ENCODE measurements at places on chromosomes 2 and 18. TPM values are rescaled to one million over a fixed set of nuclear protein-coding genes. Genes with fewer than 3 reads are reported as not detected.

CEP68 gene
- 6.5 TPM for polyA plus RNA-seq

GRCh38 chr2:157194844-157195243 lies 62.7 kb upstream of the GALNT5 start:
- DNase-seq, result no peak

- DNase-seq, result no peak
Measured at GRCh38 chr18:31657823-31658669, 26.3 kb downstream of the B4GALT6 start.

SF3B6 gene
- 121 TPM for polyA plus RNA-seq

PFN4 gene
- polyA plus RNA-seq, result 2.1 TPM

GRCh38 chr2:30695749-30696148 lies 111.5 kb downstream of the CAPN13 start:
- no peak for DNase-seq

FAM110C gene
- 1.6 TPM for polyA plus RNA-seq

DNA sequence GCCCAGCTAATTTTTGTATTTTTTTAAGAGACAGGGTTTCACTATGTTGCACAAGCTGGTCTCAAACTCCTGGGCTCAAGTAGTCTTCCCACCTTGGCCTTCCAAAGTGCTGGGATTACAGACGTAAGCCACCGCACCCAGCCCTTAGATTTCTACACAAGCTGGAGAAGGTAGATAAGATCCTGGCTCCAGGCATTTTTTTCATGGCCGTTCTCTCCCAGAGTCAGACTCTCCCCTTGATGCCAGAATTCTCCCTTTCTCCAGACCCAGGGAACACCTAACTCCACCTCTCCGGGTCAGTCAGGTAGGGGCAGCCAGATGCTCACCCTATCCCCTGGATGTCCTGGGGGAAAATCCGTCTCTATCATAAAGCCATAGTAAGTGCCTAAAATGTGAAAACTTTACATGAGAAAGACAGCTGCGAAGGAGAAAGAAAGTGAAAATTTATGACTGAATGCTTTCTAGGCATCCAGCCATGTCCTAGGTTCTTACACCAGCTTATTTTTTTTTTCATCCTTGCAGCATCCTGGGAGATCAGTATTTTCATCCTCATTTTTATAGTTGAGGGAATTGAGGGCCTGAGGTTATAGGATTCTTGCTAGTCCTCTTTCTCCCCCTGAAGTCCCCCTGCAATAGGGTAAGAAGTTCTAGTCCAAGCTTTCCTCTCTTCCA lies 16.3 kb downstream of the SIX3 start:
- DNase-seq, result no peak

DNA sequence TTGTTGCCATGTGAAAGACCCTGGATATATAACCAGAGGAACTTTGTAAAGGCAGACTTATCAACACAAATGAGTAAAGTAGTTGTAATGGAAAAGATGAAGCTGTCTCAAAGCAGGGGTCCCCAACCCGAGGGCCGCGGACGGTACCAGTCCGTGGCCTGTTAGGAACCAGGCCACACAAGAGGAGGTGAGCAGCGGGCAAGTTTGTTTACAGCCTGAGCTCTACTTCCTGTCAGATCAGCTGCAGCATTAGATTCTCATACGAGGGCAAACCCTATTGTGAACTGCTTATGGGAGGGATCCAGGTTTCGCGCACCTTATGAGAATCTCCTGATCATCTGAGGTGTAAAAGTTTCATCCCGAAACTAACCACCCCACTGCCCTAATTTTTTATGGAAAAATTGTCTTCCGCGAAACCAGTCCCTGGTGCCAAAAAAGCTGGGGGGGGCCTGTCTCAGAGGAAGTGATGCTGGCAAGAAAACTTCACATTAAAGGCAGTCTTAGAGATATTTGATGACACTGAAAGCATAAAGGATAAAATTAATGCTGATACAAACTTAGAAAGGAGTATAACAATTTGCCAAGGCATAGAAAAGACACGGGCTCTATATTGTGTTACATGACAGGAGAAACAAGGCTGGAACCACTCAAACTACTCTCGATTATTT lies 57.5 kb upstream of the MSTN start:
- no peak for DNase-seq

DNA sequence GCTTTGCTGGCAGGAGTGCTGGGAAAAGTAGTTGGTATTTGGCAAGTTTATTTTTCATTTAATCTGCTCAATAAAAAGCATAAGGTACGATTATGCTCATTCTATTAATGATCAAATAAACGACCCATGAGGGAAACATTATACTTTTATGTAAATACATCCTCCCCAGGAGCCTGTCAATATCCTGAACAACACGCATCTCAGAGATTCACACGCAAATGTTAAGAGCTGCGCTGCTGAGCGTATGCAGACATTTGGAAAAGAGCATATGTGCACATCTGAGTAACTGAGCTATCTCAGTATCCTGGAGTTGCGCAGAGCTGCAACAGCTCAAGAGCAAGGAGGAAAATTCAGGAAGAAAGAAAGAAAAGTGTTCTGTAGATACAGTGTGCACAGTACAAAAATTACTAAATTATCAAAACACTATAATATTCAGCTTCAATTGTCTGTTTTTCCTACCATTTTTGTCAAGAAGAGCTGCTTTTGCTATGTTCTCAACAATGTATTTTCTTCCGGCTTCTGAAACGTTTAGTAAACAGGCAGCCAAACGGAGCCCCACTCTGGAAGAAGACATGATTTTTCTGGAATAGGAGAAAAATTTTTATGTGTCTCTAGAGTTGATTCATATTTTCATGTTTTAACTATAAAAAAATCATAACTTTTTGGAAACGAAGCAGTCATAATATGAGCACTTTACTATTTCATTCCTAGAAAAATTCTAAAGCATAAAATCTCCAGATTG lies 2.4 kb downstream of the FTCDNL1 start:
- no peak for DNase-seq

ZNF513 gene
- polyA plus RNA-seq, result 11.8 TPM

GRCh38 chr18:39959839-39960238 lies 1995.2 kb upstream of the PIK3C3 start:
- DNase-seq, result no peak

UGT1A7 gene
- polyA plus RNA-seq, result not detected

DNA sequence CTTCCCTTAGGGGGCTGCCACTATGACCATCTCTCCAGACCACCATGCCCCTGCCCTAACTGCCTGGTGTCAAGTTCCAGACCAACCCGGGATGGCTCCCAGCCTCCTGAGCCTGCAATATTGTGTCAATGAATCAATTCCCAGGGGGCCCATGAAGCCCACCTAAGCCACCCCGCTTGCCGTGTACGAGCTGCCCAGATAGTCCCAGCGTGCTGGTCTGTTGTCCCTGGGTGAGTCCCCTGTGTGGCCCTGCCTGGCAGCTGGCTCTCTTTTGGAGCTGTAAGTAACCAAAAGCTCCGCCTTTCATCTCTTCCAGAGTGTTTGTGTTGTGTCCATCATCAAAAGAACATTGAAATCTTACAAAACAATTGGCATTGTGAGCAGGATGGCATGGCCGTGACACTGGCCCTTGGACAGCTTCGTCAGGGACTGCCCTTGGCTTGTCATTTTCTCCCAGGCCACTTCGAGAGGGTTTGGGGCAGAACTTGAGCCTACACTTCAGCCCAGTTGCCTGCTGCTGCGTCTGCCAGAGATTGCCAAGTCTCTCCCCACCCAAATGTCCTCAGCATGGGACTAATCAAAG lies 11.3 kb upstream of the MAL start:
- DNase-seq, result no peak

SLC66A3 gene
- 5.5 TPM for polyA plus RNA-seq

DNA sequence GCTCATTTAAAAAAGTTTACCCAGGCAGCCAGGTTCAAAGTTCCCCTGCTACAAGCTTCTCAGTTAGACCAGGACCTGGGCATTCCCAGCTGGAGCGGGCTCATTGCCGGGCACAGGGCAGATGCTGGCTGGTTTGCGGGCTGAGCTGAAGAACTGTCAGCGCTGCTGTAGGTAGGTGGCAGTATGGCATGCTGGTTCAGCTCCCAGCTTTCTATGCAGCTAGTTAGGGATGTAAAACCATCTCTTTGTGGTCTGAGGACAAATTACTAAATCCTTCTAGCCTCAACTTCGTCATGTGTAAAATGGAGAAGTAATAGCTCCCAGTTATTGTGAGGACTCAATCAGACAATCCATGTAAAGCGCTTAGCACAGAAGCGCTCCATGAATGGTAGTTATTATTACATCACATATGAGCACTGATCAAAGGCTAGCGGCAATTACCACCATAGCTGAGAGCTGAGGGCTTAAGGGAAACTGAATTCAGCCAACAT lies 2.4 kb upstream of the LDLRAD4 start:
- peak; percentile 70 for DNase-seq

CCDC68 gene
- polyA plus RNA-seq, result 5.9 TPM

UPP2 gene
- not detected for polyA plus RNA-seq

- no peak for DNase-seq
Measured at GRCh38 chr2:21372654-21373053, 248.9 kb downstream of the TDRD15 start.

- no peak for DNase-seq
Measured at GRCh38 chr2:174522553-174522952, 35.7 kb upstream of the GPR155 start.

DNA sequence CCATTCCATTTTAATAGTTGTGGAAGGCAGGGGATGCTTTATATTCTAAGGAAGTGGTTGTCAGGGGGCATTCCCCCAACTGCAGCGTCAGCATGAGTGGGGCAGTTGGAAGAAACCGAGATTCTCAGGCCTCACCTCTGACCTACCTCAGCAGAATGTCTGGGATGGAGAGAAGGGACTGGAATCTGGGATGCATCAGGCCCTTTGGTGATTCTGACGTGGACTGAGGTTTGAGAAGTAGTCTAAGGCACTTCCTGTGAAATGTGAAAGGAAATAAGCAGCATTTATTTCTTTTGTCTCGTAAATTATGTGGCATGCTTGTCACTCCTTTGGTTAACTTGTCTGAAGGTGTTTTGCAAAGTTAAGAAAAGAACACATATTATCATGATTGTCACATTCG lies 540.7 kb upstream of the NETO1 start:
- no peak for DNase-seq

- no peak for DNase-seq
Measured at GRCh38 chr18:73656691-73657090, 490.9 kb downstream of the FBXO15 start.

DNA sequence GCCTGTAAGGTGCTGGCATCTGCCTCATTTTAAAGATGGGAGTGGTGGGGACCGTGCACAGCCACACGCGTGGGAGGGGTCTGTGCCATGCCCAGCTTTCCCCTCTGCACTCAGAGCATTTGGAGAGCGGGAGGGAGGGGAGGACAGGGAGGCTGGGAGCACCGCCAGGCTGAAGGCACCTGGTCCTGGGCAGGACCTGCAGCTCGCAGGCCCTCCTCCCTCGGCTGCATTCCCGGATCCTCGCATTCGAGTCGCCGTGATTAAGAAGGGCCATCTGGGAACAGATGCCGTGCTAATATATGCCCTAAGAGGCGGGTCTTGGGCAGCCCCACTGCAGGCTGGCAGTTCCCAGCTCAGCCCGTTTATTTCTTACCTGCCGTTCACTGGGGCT lies 84.0 kb downstream of the PTGR3 start:
- DNase-seq, result no peak

IL1RN gene
- polyA plus RNA-seq, result 0.34 TPM

DCDC2C gene
- not detected for polyA plus RNA-seq

UGT1A4 gene
- polyA plus RNA-seq, result not detected

- no peak for DNase-seq
Measured at GRCh38 chr2:184890311-184890710, 292.0 kb downstream of the ZNF804A start.

SERPINB13 gene
- not detected for polyA plus RNA-seq

DNA sequence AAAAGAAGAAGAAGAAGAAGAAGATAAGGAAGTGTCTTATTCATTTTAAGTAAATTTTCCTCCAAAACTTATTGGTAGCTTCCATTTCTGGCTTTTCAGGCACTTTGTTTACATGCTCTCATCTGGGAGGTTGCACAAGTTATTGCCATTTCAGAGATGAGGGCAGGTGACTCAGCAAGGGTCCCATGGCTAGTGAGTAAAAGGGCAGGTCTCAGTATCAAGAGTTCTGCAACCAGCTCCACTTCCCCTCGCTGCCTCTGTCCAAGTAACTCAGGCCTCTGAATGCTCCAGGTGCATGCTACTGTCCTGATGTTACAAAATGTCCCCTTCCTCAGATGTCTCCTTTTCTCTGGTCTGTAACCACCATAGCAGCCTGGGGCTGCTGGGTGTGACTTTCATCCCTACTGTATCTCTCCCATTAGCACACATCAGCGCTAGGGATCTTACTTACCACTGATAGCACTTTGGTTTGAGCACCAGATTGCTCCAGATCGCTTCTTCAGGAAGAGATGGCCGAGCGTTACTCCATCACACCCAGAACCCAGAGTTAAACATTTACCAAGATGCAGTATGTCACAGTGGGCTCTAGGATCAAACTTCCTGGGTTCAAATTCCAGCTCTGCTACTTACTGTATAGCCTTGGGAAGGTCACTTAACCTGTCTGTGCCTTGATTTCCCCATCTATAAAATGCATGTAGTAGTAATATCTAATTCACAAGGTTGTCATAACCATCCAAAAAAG lies 57.4 kb upstream of the LAPTM4A start:
- no peak for DNase-seq

GRCh38 chr2:158395166-158395565 lies 61.4 kb downstream of the CCDC148 start:
- no peak for DNase-seq

- no peak for DNase-seq
Measured at GRCh38 chr2:26400723-26401122, 997 bp upstream of the DRC1 start.

GRCh38 chr2:15359716-15360531 lies 201.2 kb downstream of the NBAS start:
- no peak for DNase-seq

CCDC74B gene
- polyA plus RNA-seq, result 0.55 TPM

DNA sequence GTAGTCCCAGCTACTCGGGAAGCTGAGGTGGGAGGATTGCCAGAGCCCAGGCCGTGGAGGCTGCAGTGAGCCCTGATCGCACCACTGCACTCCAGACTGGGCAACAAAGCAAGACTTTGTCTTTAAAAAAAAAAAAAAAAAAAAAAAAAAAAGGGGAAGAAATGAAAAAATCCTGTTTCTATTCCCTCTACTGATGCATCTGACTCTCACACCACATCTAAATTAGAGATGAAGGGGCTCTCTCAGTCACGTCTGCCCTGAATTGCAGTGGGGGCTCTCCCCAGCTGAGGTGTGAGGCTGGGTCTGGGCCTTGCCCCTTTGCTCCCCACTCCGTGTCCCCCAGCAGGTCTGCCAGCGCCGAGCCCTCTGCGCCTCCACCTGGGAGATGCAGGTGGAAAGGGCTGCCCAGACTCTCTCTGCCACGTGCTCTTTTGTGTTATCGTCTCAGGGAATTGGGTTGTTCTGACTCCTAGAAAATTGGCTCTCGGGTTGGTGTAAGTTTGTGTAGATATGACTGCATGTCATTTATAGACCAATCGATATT lies 30.2 kb downstream of the TRAPPC12 start:
- DNase-seq, result no peak

DNA sequence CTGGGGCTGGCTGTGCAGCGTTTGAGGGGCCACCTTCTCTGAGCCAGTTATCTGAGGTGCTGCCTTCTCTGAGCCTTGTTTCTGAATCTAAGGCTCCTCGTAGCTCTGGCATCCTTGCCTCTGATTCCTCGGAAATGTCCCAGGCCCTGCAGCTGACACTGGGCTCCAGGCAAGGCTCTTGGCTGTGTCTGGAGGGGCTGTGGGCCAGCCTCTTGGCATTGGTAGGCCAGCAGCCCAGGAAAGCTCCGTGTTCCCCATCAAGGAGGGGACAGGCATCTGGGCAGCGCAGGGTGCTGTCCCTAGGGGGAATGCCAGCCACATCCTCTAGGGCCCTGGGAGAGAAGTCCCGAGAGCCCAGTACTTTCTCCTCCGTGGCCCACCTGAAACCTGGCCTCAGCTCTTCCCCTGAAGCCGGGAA lies 40.7 kb upstream of the TAF1B start:
- DNase-seq, result peak; percentile 21

- no peak for DNase-seq
Measured at GRCh38 chr18:26689226-26689879, 141.0 kb upstream of the KCTD1 start.

Data from heart left ventricle (tissue), 16 donors.